Activated CD4-positive, alpha-beta T cell treated with anti-CD3 and anti-CD28 coated beads, Interleukin-2, amount 50 U/mL, for 4 hours (primary cell): ENCODE measurements at places on chromosomes 5 and 9.
A peak's percentile ranks its signal among the peaks of the same experiment; 100 is the strongest.

- no peak for DNase-seq
These were observed 467.7 kb upstream of the MEF2C start for GRCh38 chr5:89350684-89351083.

- DNase-seq = no peak
These were observed 218.4 kb upstream of the KLF4 start for GRCh38 chr9:107707915-107708441.

DNA sequence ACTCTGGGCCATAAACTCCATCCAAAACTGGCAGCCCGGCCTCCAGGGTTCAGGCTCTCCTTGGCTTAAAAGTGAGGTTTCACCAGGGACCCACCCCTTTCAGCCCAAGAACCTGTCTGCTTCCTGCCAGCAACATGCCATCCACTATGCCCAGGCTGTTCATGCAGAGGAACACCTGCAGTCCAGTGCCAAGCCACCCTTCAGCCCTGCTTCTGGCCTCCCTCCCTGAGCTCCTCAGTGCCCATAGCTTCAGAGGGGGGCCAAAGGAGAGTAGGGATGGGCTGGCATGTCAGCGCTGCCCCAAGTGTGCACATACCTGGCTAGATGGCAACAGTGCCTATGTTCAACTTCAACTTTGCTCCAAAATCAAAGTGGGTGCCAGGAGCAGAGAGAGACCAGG is 166.9 kb upstream of the MRPS30 start:
- DNase-seq = no peak

- DNase-seq = no peak
These were observed 23.0 kb downstream of the CDC14B start for GRCh38 chr9:96596601-96597111.

- DNase-seq = peak; percentile 2
These were observed 28.4 kb downstream of the NNT start for GRCh38 chr5:43631182-43631910.

DNA sequence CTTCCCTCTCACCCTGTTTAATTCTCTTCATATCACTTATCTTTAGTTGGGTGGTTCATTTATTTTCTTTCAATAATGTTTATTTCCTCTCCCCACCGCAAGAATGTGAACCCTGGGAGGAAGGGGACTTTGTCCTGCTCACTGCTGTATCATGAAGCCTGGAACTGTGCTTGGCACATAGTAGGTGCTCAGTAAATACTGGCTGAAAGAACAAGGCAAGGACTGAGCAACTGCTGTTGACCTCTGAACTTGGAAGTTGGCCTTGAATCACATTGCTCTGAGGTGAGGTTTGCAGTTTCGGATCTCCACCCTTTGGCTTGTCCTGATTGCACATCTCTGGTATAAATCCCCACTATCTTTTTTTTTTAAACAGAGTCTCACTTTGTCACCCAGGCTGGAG is 22.0 kb upstream of the PTGS1 start:
- no peak for DNase-seq

GRCh38 chr5:124927735-124928134 is 181.3 kb upstream of the ZNF608 start:
- DNase-seq = no peak

DNA sequence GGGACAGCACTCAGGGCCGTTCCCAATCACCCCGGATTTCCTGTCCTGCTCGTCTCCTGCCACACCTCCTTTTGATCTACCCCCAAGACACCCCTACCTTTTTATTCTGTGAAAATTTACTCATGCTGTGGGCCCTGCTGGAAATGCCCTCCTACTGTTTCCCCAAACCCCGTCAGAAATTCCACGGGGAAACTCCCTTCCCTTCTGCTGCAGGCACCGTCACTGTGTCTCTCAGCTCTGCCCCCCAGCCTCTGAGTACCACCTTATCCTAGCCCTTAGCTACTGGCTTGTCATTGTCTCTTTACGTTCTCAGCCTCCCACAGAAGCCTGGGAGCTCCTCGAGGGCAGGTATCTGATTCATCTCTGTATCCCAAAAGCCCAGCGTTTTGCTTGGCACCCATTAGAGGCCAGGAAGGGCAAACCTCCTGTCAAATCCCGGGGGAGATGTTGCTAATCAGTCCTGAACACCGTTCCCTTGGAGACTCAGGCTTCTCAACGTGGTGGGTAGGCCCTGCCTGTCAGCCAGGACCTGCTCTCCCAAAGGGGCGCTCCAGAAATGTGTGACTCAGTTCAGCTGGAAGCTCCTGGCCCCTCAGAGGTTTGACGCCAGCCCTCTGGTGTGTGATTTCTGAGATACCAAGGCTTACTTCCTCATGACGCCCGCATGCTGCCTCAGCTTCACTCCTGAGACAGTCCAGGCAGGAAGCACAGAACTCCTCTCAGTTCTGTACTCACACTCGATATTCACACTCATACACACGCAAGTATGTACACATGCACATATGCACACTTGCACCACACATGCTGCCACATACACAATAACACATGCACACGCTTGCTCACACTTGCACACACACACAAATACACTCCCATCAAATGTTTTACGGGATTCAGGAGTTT is 50.7 kb upstream of the GRHPR start:
- no peak for DNase-seq

GRCh38 chr9:17021387-17021970 is 113.4 kb upstream of the CNTLN start:
- DNase-seq = no peak

- DNase-seq = no peak
These were observed 10.2 kb upstream of the IL12B start for GRCh38 chr5:159340511-159340910.

- no peak for DNase-seq
These were observed 16.6 kb downstream of the PTGR1 start for GRCh38 chr9:111582888-111583287.

DNA sequence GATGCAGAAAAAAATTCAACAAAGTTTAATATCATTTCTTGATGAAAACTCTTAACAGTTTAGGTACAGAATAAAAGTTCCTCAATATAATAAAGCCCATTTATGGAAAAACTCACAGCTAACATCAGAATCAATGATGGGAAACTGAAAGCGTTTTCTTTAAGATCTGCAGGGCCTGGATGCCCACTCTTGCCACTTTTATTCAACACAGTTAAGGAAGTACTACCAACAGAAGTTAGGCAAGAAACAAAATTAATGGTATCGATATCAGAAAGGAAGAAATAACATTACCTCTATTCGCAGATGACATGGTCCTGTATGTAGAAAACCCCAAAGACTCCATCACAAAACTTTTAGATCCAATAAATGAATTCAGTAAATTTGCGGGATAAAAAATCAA is 542.4 kb upstream of the RGMB start:
- DNase-seq = no peak

GRCh38 chr5:170327829-170328228 is 30.3 kb upstream of the LCP2 start:
- DNase-seq = no peak

GRCh38 chr9:15501179-15501578 is 9.6 kb downstream of the PSIP1 start:
- DNase-seq = no peak

GRCh38 chr5:110625376-110625999 is 101.0 kb downstream of the TMEM232 start:
- DNase-seq = no peak

DNA sequence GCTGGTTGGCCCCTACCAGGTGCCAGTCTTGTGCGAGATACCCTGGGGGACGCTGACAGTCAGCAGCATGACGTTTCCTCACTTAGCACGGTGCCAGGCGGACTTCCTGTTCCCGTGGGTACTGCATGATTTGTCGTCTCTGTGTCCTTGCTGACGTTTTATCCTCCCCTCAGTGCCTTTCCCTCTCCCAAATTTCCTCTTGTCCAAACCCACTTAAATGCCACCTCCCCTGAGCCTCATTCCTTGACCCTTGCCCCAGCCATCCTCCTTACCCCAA is 60.6 kb upstream of the SAP30L start:
- no peak for DNase-seq

GRCh38 chr5:173615884-173616576 is 420 bp downstream of the BOD1 start:
- peak; percentile 66 for DNase-seq
